ENCODE measurements at places on chromosomes 2 and 18. TPM values are rescaled to one million over a fixed set of nuclear protein-coding genes. Genes with fewer than 3 reads are reported as not detected.

- no peak for DNase-seq
These were observed 102.6 kb upstream of the RBBP8 start for GRCh38 chr18:22830511-22830910.

GRCh38 chr2:85329181-85329651 is 1.4 kb upstream of the TGOLN2 start:
- DNase-seq: no peak

DNA sequence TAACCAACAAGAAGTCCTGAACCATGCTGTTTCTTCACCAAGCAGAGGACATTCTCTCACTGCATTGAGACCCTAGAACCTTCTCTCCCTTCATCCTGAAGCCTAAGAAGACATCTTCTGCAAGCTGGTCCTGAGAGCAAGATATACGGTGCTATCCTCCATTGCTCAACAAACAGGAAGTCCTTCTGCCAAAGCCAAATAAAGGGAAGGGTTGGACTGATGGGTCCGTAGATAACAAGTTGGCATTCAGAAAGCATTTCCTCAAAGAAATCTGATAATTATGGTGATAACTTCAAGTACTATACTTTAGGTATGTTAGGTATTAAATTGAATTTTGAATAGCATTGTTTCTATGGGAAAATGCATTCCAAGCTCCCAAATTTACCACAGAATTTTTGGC is 23.3 kb downstream of the GRB14 start:
- no peak for DNase-seq

DNA sequence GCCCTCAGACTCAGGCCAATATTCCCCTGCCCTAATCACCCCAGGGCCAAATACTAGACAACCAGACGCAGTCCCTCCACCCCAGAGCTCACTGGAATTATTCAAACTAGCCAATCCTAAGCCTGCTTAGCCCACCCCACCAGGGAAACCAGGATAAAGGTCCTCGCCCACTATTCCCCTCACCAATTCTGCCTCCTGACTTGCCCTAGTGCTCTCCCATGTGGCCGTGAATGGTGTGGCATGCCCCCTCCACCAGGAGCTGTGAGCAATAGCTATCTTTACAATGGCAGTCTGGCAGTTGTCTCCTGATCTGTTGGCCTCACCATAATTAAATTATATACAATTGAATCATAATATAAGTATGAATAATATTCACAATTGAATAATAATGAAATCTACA is 42.3 kb downstream of the FAM124B start:
- DNase-seq: no peak

GRCh38 chr18:76495006-76495370 is at the start of gene ZNF516:
TSS of gene ZNF516 (minus strand) at chr18:76495242. CDS start at chr18:76443054, 52,188 bp downstream.
- peak; percentile 59 for DNase-seq

The CYP26B1 gene
- total RNA-seq: 21.0 TPM

Measured in left cardiac atrium (tissue), 4 donors.